Neuronal stem cell (in vitro differentiated cells): ENCODE measurements at places on chromosomes 4 and X.

- DNase-seq = no peak
These were observed 138.3 kb upstream of the USP38 start for GRCh38 chr4:143046454-143046853.

DNA sequence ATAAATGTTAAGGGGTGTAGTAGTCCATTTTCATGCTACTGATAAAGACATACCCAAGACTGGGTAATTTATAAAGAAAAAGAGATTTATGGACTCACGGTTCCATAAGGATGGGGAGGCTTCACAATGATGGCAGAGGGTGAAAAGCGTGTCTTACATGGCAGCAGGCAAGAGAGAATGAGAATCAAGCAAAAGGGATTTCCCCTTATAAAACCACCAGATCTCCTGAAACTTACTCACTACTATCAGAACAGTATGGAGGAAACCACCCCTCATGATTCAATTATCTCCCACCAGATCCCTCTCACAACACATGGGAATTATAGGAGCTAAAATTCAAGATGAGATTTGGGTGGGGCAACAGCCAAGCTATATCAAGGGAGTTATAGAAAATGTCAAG, 329.2 kb downstream of the DTHD1 start:
- DNase-seq = no peak

GRCh38 chr4:134278675-134279074, 77.1 kb upstream of the PABPC4L start:
- no peak for DNase-seq

- peak; percentile 5 for DNase-seq
These were observed 25.1 kb downstream of the XIAP start for GRCh38 chrX:123884809-123885408.

- no peak for DNase-seq
These were observed 591.2 kb downstream of the PDHA2 start for GRCh38 chr4:96431094-96431493.

DNA sequence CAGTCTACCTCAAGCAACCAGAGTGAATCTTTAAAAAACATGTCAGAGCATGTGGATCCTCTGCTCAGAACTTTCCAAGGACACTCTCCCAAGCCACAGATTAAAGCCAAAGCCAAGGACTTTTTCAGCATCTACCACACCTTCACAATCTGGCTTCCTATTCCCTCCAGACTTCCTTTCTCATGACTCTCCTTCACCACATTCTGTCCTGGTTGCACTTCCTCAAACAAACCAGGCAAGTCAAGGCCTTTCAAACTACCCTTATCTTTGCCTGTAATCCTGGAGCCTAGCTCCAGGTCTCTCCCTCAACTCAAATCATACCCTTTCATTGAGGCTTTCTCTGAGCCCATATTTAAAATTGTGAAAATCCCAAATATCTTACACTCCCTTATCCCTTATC, 191.6 kb upstream of the GALNTL6 start:
- no peak for DNase-seq

DNA sequence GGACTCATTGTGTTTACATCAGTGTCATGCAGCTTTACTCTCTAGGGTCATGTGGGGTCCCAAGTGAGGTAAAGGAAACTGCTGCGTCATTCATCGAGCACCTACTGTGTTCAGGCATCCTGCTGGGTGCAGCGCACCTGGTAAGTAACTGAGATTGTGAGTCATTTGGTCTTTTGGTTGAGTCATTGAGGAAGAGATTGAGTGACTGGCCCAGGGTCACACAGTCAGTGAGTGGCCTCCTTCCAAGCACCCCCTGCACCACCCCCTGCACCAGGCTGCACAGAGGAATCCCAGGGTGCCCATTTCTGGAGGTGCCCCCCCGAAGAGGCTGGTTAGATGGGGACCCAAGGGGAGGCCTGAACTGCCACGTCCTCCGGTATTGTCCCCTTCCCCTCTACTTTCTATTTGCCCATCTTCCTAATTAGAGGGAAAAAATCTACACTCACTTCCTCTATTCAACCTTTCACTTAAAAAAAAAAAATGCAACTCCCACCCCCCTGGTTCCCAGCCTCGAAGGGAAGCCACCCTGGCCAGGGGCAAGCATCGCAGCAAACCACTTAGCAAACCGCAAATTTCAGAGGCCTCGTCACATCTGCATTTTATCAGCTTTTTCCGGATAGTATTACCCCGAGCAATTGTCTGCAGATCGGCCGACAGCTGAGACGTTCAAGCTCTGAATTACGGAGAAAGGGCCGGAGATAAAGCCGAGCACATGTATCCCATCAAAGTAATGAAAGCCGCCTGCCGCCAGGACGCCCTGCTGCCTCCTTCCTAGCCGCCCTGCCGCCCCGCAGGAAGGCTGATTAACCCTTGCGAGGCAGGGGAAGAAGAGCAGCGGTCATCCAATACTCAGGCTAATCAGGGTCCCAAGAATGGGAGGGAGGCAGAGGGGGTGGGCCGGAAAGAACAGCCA, 96.3 kb upstream of the MSX1 start:
- no peak for DNase-seq

GRCh38 chr4:80680934-80681333, 345.4 kb downstream of the CFAP299 start:
- no peak for DNase-seq

DNA sequence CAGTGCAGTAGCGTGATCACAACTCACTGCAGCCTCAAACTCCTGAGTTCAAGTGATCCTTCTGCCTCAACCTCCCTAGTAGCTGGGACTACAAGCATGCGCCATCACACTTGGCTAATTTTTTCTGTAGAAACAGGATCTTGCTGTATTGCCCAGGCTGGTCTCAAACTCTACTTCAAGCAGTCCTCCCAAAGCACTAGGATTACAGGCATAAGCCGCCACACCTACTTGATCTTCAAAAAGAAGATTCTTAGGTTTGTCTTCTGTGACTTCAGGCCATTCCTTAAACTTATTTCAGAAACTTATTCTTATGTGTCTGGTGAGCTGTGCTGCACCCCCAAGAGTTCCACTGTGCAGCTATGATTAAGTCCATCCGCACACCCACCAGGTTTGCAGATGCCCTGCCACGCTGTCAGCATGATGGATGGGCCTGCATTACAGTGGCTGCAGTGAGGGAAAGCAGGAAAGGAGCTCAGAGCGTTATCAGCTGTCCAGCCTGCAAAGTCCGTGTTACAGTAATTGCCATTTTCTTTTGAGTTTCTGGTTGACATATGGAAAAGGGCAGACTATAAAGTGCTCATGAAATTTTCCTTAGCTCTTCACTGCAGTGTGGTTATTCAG, 146.6 kb downstream of the AASDH start:
- DNase-seq = no peak

DNA sequence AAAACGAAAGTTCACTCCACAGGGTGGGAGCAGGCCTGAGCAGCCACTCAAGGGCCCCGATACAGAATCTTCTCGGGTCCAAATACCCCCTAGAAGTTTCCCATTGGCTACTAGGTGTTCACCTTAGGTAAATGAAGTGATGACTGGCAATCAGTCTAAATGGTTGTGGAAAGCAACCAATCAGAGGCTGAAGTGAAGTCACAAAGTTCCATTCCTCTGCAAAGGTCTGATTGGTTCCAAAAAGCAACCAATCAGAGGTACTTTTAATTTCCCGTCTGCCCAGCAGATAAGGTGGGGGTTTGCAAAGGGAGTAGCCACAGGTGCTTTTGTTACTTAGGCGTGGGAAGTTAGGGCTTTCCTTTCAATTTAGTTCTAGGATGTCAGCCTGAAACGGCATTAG, 58.2 kb upstream of the NKAP start:
- no peak for DNase-seq

DNA sequence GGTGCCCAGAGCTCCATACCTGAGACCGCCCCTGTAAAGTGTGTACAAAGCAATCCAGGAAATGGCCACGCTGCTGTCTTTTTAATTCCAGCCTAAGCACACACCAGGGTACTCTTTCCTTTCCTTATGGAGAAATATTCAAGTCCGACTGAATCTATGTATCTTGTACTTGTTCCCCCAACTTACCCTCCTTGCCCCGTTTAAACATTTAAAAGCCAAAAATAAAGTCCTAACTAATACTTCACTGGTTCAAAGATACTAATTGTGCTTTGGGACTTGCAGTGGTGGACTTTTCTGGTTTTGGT, 731 bp upstream of the AMMECR1 start:
- DNase-seq = no peak

GRCh38 chr4:156472624-156473023, 499.0 kb downstream of the PDGFC start:
- no peak for DNase-seq

DNA sequence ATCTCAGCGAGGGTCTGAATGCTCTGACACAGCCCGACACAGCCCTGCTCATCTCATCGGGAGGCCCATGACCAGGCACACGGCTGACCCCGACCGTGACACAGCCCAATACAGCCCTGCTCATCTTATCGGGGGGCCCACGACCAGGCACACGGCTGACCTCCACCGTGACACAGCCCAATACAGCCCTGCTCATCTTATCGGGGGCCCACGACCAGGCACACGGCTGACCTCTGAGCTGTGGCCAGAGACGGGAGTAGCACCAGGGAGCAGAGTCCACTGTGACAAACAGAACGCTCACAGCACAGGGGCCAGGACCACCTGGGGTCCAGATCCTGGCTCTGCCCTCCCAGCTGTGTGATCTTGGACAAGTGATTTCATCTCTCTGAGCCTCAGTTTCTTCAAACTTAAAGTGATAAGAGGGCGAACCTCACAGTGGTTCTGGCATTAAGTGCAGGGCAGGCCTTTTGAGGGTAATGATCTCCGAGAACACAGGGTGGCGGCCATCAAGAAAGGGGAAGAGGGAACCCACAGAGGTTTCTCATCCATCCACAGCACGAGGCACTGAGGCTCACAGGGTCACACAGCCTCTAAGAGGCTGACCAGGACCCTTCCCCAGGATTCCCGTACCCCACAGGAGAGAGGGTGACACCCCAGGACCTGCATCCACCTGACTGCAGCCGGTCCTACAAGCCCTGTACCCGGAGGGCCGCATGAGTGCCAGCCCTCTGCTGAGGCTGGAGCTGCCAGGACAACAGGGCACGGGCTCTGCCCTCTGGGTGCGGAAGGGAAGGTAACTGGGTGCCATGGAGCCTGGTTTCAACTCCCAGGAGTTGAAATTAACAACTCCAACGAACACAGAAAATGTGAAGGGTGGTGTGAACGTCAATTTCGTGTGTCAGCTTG, 60.1 kb downstream of the WFS1 start:
- no peak for DNase-seq

GRCh38 chr4:123547216-123548165, 150.9 kb downstream of the SPRY1 start:
- DNase-seq = no peak

GRCh38 chr4:43286137-43286536, 393.6 kb downstream of the GRXCR1 start:
- DNase-seq = no peak

- DNase-seq = no peak
These were observed 37.7 kb upstream of the MAGEB18 start for GRCh38 chrX:26100421-26100920.

- DNase-seq = peak; percentile 15
These were observed 56.1 kb upstream of the TMEM131L start for GRCh38 chr4:153409924-153410501.

DNA sequence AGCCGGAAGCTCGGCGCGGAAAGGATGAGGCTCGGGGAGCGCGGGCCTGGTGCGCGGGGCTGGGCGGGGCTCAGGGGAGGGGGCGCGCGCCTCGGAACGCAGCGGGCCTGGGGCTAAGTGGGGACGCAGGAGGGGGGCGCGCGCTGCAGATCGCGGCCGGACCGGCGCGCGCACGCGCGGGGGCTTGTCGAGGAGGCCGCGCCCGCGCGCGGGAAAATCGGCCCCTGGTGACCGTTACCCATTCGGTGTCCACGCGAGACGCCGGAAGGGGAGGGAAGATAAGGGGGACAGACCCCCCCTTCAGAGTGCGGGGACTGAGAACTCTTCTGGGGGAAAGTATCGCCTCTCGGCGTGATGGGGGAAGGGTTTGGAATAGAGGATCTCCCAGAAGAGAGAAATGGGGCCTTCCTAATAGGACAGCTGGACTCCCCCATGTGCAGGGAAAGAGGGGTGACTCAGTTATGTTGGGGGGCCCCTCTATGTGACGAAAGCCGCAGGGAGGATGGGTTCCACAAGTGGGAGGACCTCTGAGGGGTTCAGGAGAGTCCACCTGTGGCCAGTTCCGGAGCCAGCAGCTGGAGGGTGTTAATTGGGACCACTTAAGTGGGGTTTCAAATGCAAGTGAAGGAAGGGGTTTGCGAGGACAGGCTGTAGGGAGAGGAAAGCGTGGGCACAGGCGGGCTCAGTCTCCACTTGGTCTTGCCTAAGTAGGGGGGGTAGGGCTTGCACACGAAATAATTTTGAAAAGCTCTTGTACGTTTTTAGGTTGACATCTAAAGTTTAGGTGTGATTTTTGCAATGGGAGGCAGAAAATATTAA, 584 bp downstream of the SUV39H1 start:
- DNase-seq = no peak

DNA sequence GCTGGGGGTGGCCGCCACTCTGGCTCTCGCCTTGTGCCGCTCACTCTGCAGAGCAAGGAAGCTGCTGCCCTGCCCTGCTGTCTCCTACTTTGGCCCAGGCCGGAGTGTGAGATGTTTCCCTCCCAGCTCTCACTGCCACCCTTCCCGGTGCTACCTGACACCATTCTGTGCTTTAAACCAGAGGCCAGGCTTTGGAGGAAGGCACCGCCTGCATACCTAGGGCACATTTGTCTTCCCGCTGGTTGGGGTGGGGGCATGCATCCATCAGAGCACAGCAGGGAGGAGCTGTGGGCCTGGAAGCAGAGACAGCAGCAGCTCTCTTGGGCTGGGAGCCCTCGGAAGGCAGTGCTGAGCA, 96.9 kb upstream of the PSAPL1 start:
- DNase-seq = no peak

DNA sequence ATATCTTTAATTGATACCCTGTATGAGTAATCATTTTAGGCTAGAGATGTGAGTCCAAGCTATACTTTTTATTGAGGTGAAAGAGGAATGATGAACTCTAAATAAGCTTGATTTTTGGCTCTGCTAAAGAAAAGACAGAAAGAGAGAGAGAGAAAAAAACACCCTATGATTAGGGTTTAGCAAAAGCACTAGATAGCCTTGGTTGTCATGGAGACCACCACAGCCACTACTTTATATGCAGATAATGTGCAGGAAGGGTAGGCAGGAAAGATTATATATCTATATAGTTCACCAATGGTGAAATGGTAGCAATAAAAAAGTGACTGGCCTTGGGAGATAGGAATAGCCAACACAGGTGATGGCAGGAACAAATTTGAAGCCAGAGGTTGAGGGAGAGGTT, 69.9 kb upstream of the CAMK2D start:
- no peak for DNase-seq

DNA sequence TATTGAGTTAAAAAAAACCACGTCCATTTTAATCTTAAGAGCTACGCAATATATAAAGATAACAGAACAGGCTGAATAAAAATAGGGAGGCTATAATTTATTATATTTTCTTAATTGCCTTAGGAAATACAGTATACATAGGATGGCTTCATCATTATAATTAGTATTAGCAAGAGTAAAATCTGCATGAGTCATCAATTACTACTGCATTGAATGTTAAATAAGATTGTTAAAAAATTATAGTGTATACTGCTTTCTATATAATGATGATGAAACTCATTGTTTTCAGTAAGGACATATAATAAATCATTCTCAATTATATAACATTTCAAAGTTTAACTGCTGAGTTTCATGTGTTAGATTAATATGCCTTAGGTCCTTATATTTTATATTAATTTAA, 133.4 kb upstream of the GRID2 start:
- no peak for DNase-seq
